ENCODE measurements at places on chromosomes 1 and 21.
A peak's percentile ranks its signal among the peaks of the same experiment; 100 is the strongest.

GRCh38 chr1:177023249-177023648 lies 141.3 kb downstream of the ASTN1 start:
- DNase-seq: no peak

- DNase-seq: no peak
Measured at GRCh38 chr1:231666937-231667608, 40.5 kb downstream of the DISC1 start.

- no peak for DNase-seq
Measured at GRCh38 chr1:78622548-78622947, 2.3 kb downstream of the IFI44L start.

- DNase-seq: no peak
Measured at GRCh38 chr1:176073524-176074157, 133.4 kb downstream of the COP1 start.

- DNase-seq: no peak
Measured at GRCh38 chr1:99598738-99599411, 47.0 kb upstream of the PALMD start.

DNA sequence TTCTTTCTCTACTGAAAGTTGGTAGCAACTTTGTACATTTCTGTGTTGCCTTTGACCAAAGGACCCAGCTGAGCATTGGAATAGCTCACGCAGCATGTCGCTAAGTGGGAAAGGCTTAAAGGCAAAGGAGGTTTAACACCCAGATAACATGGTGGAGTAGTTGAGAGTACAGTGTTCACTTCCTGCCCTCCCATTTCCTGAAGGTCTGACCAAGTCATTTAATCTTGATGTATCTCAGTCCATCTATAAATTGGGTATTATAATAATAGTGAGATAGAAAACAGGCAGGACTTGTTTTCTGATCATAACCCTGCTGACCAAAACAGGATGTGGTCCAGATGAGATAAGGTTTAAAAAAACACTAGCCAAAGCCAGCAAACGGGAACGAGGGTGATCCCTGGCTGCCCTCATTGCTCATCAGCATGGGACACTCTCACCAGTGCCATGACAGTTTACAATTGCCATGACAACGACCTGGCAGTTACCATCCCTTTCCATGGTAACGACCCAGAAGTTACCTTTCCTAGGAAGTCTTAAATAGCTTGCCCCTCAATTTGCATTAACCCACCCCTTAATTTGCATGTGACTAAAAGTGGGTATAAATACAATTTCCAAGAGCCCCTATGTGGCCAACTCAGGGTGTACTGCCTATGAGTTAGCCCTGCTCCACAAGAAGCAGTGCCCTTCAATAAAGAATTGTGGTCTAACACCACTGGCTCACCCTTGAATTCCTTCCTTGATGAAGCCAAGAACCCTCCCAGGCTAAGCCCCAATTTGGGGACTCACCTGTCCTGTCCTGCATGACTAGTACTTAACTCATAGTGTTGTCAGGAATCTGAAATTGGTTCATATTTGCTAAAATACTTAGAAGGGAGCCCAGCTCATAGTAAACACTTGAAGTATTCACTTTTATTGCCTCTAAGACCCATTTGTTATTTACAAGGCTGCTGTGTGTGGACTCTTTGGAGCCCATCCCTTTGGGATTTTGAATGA lies 28.4 kb upstream of the FHAD1 start:
- DNase-seq: no peak

DNA sequence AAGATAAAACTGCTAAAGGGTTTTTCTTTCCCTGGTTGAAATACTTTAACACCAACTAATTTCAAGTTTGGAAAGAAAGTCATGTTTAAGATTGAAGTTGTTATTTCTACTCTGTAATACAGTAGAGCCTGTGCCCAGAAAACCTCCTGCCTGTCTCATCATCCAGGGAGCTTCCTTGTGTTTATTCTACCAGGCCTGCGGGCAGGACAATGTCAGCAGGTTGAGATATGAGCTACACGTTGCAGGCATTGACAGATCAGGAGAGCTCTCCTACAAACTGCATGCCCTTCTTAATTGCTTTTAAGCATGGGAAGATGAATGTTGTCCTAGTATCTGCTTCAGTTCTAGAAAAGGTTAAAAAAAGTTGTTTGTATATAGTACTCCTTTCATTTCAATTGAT lies 43.1 kb upstream of the CTBS start:
- no peak for DNase-seq

DNA sequence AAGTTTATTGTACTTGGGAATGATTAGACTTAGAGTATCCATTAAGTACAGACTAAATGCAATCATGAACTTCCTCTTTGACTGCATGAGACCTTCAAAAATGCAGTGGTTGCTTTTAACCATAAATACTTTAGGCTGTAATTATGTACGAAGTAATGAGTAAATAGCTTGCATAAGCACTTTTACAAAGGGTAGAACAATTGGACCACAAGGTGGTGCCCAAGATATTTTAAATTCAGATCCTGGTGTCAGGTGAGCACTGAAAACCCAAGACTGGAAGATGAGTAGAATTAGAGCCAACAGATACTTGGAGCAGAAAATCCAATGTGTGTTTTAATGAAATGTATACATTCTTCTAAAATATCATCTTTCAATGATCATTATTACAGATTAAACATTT lies 43.4 kb upstream of the RHOU start:
- peak; percentile 50 for DNase-seq

GRCh38 chr1:40315795-40316594 lies 1.1 kb downstream of the COL9A2 start:
- DNase-seq: peak; percentile 78

DNA sequence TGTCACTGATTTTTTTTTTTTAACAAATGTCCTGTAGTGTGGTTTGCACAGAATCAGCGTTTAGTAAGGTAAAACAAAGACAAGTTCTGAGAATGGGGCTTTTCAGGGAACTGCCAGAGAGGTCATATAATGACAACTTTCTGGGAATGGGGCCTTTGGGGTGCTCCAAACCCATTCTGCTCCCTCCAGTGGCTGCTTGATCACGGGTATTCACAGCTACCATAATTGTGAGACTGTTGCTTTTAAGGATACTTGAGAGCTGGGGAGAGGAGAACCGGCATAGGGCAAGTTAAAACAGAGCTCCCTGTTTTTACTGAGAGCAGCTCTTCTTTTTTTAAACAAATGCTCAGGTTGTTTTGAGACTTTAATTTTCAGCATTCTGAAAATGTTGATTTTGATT lies 48.2 kb downstream of the CYP2J2 start:
- DNase-seq: no peak

DNA sequence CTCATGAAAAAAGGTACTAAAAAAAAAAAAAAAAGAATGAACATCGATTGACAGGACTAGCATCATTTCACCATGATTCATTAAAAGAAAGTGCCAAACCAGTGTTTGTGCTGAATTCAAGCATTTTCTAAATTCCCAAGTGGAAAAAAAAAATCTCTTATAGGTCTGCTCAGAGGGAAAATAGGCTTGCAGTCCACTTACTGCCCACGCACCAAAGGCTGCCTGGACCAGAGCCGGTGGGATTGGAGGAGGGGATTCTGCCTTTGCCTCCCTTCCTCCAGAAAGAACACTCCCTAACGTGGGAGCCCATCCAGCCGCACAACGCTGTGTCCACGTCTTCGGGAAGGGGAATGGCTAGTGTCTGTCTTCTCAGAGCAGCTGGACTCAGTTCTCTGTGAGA lies 5.5 kb upstream of the TRAPPC10 start:
- no peak for DNase-seq

Data from DMS79 treated with DMSO at 0.1 percent for 48 hours (cell line).